ENCODE measurements at places on chromosomes 3 and 15. TPM values are rescaled to one million over a fixed set of nuclear protein-coding genes. Genes with fewer than 3 reads are reported as not detected.

The FBLN2 gene
- polyA plus RNA-seq: 131 TPM

The CACNA2D2 gene
- 0.11 TPM for polyA plus RNA-seq

The AKAP13 gene
- polyA plus RNA-seq: 13.6 TPM

The IL1RAP gene
- 9.0 TPM for polyA plus RNA-seq

The DUOXA2 gene
- polyA plus RNA-seq: not detected

The DUOX1 gene
- not detected for polyA plus RNA-seq

The ZBTB38 gene
- polyA plus RNA-seq: 77.4 TPM

The CLDN18 gene
- polyA plus RNA-seq: not detected

The POPDC2 gene
- polyA plus RNA-seq: 1.9 TPM

The GOLGA8T gene
- polyA plus RNA-seq: not detected

The PTPN23 gene
- polyA plus RNA-seq: 2.1 TPM

The ATG3 gene
- polyA plus RNA-seq: 51.4 TPM

The PYGO1 gene
- 6.7 TPM for polyA plus RNA-seq

Measured in BJ (cell line).